ENCODE measurements at places on chromosomes 1 and 21.

GRCh38 chr1:91501971-91502671, 1.5 kb downstream of the CDC7 start:
- DNase-seq = peak; percentile 8

DNA sequence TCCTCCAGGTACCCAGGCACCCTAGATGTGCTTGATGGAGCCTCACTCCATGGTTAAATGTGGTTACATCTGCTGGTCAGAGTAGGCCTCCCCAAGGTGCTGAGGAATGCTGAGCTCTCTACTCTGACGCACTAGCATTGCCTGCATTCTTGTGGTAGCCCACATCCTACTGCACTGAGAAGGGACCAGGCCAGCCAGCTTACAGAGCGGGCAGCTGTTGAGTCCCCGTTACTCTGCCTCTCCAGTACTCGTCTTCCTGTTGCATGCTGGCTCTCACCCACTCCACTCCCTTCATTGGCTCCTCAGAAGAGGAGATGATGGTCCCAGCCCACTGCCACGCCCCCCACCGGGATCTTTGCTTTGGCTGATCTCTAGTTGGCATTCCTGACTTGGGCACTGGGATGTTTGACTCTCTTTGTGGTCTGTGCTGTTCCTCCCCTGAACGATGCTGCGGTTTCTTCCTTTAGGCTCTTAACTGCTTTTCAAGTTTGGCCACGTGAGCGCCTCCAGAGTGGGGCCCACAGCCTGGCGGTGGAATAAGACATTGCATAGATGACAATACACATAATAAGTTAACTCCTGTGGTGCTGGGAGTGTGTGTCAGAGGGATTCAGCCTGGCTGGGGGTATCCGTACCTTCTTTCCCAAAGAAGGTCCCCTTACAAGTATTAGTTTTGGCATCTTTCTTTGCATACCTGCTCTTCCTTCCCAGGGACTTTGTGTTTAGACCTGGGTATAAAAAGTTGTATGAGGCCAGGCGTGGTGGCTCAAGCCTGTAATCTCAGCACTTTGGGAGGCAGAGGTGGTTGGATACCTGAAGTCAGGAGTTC, 18.6 kb downstream of the AZIN2 start:
- DNase-seq = peak; percentile 66

DNA sequence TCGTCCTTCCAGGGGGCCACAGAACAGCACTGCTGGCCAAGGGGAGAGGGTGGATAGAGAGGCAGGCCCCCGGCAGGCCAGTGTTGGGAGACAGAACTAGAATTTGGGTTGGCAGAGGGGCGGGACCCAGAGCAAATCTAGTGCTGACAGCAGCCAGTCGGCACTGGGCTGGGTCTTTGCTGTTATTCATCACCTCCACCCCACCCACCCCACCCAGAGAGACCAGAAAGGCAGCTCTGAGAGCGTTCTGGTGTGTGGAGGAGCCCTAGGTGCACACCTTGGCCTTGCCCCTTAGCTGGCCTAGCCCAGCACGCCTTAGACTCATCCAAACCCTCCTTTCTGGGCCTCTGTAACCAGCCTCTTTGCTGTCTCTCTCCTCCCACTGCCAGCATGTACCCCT, 6.4 kb upstream of the PKP1 start:
- no peak for DNase-seq

- peak; percentile 89 for DNase-seq
These were observed at the start of gene USF1 for GRCh38 chr1:161045736-161046604. TSS of gene USF1 (minus strand) at chr1:161045977. CDS start at chr1:161043275, 2,702 bp downstream.

DNA sequence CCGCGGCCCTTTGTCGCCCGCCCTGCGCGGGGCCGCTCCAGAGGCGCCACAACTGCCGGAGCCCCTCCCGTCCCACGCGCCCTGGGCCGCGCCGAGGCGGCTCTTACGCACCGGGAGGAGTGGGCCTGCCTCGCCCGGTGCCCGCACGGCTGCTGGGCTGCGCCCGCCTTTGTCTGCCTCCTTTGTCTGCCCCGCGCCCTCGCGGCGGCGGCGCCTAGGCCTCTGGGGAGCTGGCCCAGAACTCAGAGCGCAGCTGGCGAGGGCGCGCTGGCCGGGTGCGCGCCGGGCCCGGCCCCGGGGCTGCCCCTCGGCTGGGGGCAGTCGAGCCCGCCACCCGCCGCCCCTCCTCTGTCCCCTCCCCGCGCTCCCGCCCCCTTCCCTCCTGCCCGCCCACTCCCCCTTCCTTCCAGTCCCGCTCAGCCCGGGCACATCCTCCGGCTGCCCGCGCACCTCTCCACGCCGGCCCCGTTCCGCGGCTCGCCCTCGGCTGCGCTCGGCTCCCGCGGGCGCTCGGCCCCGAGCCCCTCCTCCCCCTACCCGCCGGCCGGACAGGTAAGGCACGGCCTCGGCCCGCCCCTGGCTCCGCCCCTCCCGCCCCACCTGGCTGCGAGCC, at the start of gene DRAXIN:
Gene DRAXIN (plus strand): TSS at position 409 of the 613 bp plus-strand sequence. CDS start 14,549 bp downstream, outside the sequence.
- DNase-seq = peak; percentile 42

- DNase-seq = no peak
These were observed 14.5 kb upstream of the MAP3K7CL start for GRCh38 chr21:29115899-29116298.

All from CD8-positive, alpha-beta T cell (primary cell).